NCI-H1105 (cell line): ENCODE measurements at places on chromosomes 6 and 20.

DNA sequence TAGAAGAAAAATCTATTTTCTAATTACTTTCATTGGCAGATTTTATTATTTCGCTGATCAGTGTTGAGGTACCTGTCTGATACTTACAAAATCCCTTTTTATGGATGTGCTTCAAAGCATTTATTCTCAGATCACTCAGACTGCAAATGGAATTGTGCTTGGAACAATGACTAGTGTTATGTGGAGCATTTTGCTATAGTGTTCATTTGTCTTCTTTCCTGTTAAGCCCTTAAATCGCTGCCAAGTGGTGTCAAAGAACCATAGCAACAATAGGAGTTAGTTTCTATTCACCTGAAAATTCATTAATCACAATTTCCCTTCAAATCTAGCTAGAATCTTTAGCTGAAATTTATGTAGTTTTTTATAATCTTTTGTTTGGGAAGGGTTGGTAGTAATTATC lies 29.8 kb downstream of the SMPDL3A start:
- DNase-seq, result peak; percentile 10

DNA sequence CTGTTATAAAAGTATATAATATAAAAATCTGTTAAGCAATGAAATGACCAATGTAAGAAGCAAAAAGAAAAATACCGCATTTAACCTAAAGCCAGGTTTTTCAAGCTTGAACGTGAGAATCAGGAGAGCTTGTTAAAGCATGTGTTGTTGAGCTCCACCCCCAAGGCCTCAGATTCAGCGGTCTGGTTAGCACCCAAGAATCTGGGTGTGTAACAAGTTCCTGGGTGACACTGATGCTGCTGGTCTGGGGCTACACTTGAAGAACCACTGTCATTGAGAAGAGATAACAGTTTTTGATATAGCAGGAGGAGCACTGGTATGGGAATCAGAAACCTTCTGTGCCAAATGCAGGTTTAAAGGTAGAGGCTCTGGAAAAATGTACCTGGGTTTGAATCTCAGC lies 154.0 kb downstream of the ID4 start:
- no peak for DNase-seq

DNA sequence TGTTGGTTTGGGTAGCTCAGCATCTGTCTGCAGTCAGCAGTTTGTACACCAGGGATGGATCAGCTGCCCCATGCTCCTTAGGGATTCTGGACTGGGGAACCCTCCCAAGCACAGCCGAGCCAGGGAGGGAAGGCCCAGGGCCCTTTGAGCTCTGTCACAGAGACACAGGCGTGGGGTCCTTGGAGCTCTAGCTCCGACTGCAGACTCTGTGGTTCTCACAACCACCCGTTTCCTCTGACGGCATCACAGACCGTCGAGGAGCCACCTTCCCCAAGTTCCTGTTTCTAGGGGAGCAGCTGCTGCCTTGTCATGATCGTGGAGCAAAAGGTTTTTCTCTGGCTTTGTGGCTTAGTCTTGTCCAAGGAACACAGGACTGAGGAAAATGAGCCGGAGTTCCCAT lies at the start of gene SLA2:
Gene SLA2, minus strand, starts transcription at position 199 of the 400 bp plus-strand sequence. CDS start 4,861 bp downstream, outside the sequence.
- DNase-seq, result no peak

- DNase-seq, result no peak
These were observed 41.0 kb downstream of the GNAS start for GRCh38 chr20:58893355-58894120.

- DNase-seq, result no peak
These were observed 25.1 kb upstream of the RPP40 start for GRCh38 chr6:5028921-5029320.

DNA sequence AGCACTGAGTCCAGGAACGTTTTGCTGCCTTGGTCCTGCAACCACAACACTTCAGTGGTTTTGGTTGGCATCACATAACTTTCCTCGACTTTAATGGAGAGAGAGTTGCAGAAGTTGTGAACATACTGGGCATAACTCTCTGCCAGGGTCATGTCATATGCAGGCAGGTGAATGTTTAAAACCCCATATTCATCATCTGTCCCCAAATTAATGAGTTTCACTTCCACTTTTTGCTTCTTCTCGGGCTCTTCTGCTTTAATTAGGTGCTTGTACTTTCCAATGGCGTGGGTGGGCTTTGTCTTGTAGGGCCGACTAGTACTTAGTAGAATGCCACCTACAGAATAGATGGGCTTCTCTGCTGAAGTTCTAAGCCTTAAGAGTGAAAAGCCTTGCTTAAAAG lies 45.2 kb upstream of the TFAP2A start:
- DNase-seq, result no peak

DNA sequence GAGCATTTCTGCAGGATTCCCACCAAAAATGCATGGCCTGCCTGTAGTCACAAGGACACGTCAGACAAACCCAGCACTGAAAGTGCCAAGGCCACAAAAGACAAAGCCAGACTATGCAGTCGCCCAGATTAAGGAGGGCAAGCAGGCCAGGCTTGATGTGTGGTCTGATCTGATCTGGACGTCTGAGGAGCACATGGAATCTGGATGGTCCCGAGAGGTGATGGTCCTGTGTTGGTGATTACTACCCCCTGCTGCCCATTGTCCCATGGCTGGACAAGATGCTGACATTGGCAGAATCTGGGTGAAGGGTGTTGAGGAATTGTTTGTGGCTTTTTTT lies 17.1 kb downstream of the NPEPL1 start:
- DNase-seq, result no peak

GRCh38 chr6:112626468-112627082 lies 279.4 kb downstream of the RFPL4B start:
- no peak for DNase-seq

DNA sequence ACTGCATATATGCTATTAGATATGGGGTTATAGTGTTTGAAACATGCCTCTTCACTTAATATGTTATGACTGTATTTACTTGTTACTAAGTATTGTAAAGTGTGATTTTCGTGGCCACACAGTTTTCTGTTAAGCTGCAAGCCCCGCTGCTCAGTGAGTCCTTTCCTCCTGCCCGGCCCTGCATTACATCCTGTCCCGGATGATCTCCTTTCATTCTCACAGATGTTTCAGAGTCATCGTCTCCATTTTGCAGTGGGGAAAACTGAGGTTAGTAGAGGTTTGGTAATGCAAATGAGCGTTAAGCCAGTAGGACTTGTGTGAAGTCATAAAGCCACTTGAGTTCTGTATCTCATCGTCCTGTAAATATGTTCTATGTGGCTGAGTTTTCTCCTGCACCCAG lies 155.5 kb downstream of the CFAP61 start:
- DNase-seq, result no peak

DNA sequence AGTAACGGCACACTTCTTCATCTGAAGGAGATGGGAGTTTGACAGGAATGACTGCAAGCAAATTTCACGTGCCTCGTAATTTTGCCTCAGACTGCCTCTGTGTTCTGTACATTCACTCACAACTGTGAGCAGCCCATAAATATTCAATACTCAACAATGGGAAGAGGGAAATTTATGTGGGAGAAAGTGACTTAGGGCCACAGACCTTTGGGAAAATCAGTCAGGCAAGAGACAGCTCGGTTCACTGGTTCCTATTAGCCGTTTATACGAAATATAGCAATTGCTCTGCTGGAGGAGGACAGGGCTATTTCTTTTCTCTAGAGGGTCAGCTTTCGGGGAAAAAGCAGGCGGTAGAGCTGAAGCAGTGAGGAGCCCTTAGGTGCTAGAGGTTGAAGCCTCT lies 28.0 kb downstream of the OPN5 start:
- no peak for DNase-seq

DNA sequence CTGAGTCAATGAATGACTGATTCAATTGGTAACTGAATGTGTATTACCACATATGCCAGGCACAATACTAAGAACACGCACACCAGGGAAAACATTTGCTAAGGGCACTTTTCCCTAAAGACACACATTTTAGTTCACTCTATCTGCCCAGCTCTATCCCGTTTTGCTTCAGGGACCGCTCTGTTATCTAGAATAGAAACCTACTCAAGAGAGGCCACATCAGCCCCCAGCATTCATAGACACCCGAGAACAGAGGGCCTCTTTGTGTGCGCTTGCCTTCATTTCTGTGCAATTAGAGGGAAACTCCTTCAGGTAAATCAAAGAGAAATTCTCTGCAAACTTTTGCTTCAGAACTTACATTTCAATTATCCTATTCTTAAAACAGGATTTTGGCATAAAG lies 50.3 kb downstream of the DZANK1 start:
- no peak for DNase-seq

- DNase-seq, result no peak
These were observed 4.6 kb downstream of the ZNF184 start for GRCh38 chr6:27468334-27468733.

GRCh38 chr20:4973330-4974097 lies 27.8 kb downstream of the SLC23A2 start:
- DNase-seq, result no peak

DNA sequence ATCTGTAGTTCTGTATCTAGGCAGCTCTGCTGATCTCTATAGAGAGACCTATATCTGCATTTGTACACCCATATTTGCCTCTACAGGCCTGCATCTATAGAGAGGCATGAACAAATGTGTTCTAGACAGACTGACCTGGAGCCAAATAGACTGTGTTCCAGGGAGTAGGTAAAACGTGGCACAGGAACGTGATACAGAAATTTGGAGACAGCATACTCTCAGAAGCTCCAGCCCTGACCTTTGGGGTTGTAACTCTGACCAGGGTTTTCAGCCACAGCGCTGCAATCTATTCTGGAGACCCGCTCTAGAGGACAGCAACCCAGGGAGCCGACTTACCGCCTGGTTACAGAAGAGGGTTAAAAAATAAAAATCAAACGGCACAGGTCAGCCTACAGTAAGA lies 983 bp downstream of the RBBP9 start:
- peak; percentile 8 for DNase-seq

DNA sequence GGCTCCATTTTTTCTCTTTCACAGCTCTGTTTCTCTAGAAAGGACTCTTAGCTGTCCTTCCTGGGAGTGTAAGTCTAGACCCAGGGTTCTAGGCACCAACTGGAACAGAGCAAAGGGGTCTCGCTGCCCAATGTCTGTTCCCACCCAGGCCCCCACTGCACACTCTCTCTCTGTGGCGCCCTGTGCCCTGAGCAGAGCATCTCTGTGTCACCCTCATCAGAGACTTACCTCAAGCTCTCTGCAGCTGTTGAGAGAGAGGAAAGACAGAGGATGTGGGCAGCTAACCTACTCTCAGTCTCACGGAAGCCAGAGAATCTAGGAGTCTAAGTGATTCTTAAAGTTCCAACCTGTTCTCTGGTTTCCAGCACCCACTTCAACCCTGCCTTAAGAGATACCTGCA lies 9.5 kb downstream of the NCR2 start:
- no peak for DNase-seq
